ENCODE measurements at places on chromosomes 4 and X.

DNA sequence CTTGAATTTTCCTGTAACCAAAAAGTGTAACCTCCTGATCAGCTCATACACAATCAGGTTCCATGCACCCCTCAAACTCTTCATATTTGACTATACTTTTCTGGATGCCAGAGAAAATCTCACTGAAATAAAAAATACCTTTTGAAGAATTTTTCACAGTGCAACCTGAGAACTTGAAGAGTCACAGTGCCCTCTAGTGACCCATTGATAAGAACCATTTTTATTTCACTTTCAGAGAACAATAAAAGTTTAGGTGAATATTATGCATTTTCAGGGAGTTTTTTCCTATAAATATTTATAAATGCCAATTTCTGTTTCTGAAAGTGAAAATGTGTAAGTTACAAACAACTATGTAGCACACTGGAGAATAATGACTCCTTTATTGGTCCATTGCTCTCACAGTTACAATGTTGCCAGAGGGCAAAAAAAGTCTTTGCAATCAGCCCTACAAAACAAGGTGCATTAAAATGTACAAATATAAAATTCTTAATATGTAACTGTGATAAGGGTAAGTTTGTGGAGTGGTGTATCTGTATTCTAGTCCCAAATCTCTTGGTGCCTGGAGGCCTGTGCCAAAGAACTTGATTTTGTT lies 153.6 kb upstream of the INTU start:
- peak; percentile 30 for DNase-seq

DNA sequence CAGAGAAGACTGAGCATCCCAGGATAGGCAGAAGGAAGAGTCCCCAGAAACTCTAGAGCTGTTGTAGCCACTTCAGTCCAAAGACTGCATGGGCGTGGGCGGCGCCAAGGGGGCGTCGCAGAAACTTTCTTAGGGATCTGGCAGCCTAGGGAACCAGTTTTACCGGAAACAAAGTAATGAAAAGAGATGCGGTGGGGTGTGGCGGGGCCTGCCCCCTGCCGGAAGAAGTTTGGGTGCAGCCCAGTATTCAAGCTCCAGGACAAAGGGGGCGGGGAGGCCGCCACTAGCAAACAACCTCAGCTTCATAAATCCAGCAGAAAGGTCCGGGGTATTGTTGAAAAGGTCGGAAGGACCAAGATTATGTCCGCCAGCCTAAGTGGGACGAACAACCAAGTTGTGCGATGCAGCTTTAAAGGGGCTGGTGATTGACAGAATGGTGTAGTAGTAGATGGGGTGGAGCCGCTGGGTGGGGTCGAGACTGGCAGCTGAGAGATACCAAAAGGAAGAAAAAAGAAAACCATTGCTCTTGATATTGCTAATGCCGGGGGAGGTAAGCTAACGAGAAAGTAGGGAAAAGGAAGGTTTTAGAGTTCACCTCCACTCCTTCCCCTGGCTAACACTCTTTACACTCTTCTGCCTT lies 190.5 kb downstream of the RRAGB start:
- DNase-seq: peak; percentile 64

GRCh38 chr4:82376109-82376508 lies 2.3 kb upstream of the HNRNPD start:
- DNase-seq: no peak

- peak; percentile 4 for DNase-seq
Observed at GRCh38 chr4:122602277-122603142, 18.4 kb downstream of the IL21 start.

- no peak for DNase-seq
Observed at GRCh38 chr4:25107827-25108516, 52.3 kb downstream of the SEPSECS start.

- no peak for DNase-seq
Observed at GRCh38 chr4:96593422-96593821, 753.5 kb downstream of the PDHA2 start.

DNA sequence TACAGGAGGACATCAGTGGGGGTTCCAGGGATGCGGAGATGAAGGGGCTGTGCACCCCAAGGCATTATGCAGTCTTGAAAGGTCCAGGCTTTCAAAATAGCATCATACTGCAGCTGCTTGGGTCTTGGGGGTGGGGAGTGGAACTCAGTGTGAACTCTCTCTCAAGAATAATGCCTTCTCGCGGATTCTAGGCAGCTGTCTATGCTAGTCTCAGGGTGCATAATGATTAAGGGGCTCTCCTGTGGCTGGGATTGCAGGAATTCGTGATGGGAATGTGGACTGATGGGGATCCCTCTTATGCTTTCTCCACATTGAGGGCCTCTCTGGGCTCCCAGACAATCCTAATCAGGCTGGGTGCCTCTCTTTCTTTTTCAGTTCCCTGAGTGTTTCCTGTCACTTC lies 172.2 kb upstream of the ARHGAP24 start:
- DNase-seq: no peak

GRCh38 chrX:120304256-120304655 lies 7.0 kb downstream of the TMEM255A start:
- DNase-seq: no peak

- DNase-seq: no peak
Observed at GRCh38 chrX:114028907-114029662, 554.8 kb upstream of the HTR2C start.

GRCh38 chrX:136574548-136574947 lies 42.5 kb downstream of the VGLL1 start:
- peak; percentile 67 for DNase-seq

DNA sequence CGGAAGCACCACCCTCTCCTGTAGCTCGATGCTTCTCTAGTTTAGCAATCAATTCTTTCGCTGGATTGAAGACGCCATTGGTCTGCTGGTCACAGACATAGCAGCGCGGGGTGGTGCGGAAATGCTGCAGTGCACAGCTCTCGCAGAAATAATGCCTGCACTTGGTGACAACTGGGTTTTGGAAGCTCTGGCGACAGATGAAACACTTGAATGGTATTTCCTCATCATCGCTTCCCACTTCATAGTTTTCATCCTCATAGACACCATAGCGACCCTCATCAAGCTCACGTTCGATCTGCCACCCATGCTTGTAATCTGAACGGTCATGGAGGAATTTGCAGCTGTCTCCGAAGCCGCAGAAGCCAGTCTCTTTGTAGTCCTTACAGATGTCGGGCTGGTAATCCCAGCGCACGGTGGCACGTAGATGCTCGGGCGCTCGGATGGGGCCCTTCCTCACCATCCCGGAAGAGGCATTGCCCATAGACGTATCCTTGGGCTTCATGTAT lies 854 bp downstream of the RNF113A start:
- DNase-seq: peak; percentile 19

GRCh38 chrX:82945332-82945731 lies 562.8 kb upstream of the POU3F4 start:
- DNase-seq: no peak

- no peak for DNase-seq
Observed at GRCh38 chr4:53711926-53712325, 120.6 kb upstream of the LNX1 start.

DNA sequence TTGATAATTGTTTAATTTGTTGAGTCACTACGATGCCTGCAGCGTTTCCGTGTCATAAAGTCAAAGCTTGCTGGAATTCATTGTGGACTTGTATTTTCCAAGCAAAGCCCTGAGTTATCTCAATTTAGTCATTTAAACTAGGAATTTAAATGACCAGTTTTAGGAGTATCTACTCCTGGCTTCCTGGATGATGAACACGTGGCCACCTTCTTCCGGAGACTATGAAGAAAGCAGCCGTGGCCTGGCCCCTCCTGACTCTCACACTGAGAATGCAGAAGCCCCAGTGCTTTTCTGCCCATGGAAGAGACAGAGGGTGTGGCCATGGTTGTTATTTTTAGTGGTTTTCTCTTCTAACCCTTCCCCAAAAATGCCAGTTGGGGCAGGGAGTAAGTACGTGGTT lies 250.7 kb upstream of the GATB start:
- DNase-seq: no peak

DNA sequence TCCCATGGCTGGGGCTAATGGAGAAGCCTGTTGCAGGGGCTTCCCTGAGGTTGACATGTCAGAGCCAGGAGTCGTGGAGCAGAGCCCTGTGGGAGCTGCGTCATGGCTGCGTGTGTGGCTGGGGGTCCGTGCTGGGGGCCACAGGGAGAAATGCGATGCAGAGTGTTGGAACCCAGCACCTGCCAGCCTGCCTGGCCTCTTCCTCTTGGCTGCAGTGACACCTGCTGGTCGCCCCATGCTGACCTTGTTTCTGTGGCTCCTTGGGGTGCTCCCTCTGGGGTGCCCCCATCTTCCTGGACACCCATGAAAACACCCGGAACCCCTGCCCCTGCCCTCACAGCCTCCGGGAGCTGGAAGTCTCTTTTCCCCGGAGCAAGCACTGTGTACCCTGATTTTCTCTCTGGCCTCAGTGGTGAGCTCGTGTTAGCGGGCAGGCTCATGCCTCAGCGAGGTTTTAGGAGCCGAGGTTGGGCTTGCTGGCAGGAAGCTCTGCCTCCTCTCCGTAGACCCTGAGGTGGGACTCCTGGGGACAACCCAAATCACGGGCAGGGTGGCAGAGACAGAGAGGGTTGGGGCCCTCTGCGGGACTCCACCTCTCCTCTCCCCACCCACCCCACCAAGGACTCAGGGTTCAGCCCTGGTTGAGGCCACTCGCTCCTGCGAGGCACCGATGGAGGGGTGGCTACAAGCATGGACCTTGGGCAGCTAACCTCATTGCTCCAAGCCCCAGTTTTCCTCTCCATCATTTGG lies 103.7 kb downstream of the SORCS2 start:
- no peak for DNase-seq

GRCh38 chr4:37068580-37068979 lies 176.0 kb upstream of the NWD2 start:
- no peak for DNase-seq

DNA sequence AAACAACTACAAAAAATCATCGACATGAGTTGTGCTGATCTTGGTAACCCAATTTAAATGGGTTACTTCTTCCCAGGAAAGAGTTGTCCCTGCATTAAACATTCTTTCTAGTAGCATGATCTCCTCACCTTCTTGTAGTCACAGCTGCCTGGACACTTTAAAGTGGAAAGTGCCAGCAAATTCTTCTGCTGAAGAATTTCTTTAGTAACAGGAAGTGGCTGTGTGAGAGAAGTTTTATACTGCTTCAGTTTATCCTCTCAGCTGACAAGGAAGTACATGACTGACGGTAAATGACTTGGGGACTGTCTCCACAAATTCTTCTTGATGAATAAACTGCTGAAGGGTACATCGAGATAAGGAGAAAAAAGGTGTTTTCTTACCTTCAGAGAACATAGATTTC lies 18.2 kb upstream of the TNIP3 start:
- DNase-seq: no peak

- DNase-seq: peak; percentile 97
Observed at GRCh38 chr4:133565379-133565778, 416.3 kb downstream of the PCDH10 start.

DNA sequence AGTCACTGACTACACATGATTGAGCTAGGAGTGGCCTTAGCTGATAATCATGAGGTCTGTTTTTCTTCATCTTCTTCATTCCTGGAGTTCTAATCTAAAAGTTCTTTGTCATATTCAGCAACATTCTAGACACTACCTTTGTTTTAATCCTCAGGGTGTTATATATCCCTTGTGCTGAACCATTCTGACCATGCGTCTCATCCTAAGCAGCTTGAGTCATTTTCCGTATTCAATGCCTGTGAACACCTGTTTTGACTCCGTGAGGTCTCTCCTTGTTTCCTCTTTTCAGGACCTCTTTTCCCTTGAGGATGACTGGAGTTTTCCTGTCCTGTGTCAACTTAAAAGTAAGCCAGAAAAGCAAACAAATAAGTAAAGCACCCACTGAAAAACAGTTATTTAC lies 597.9 kb downstream of the GBA3 start:
- DNase-seq: no peak

- no peak for DNase-seq
Observed at GRCh38 chr4:88821522-88821921, 123.9 kb upstream of the NAP1L5 start.

DNA sequence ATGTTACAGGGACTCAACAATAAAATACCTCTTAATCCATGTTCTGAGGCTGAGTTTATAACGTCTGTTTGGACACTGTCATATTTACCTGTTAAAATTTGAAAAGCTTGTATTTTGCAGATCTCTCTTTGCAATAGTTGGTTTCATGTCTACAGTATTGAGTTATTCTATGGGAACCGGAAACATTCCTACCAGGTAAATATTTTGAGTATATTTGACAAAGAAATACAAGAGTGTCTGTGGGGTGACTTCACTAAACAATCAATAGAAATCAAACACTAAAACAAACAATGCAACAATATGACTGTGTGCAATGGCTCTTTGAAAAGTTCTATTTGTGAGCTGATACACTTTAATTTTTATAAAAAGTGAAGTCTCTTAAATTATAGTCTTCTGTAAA lies 47.7 kb upstream of the CXCL8 start:
- DNase-seq: no peak

- DNase-seq: no peak
Observed at GRCh38 chrX:101260435-101260834, 30.7 kb downstream of the TAF7L start.

DNA sequence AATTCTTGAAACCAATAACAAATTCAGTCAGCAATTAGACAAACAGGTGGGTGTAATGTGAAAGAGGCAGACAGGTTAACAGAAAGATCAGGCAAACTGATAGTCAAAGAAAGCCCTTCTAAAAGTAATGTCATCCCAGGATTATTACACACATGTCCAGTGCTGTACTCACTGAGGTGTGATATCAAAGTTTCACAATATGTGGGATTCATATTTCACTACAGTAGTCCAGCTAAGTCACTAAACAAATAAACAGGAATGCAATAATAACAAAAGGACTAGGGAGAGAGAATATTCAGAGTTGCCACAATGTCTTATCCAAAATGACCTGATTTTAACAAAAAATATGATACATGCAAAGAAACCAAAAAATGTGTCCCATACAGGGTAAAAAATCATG lies 787.5 kb downstream of the FSTL5 start:
- DNase-seq: no peak

GRCh38 chr4:102809190-102809589 lies 18.2 kb downstream of the UBE2D3 start:
- DNase-seq: no peak

- no peak for DNase-seq
Observed at GRCh38 chr4:72430050-72430449, 139.0 kb downstream of the ADAMTS3 start.

GRCh38 chrX:40009890-40010289 lies 87.9 kb downstream of the BCOR start:
- no peak for DNase-seq

DNA sequence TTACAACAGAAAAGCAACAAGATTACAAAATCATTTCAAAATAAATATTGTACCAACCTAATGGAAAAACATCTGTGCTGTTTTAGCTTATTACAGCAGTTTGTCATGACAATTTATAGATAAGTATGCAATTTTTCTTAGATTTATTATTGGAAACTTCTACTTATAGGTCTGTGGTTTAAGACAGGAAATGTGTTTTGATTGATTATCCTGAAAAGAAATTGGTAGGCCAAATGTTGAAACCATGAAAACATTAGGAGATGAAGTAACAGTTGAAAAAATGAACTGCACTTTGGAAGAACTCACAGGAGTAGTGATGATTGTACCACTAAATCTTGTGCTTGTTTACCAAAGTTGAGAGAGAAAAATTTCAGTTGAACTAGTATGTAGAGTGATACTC lies 162.2 kb upstream of the GIMD1 start:
- DNase-seq: no peak

GRCh38 chrX:19462879-19463278 lies 52.4 kb downstream of the MAP3K15 start:
- no peak for DNase-seq

GRCh38 chrX:29478336-29479069 lies 736.9 kb upstream of the MAGEB2 start:
- no peak for DNase-seq

- DNase-seq: no peak
Observed at GRCh38 chr4:5712517-5712916, 1.5 kb downstream of the EVC start.

- DNase-seq: no peak
Observed at GRCh38 chr4:83885256-83886182, 349.6 kb downstream of the GPAT3 start.

- no peak for DNase-seq
Observed at GRCh38 chr4:163858515-163858914, 364.0 kb downstream of the TMA16 start.
